Neural crest cell (in vitro differentiated cells): ENCODE measurements at places on chromosomes 2 and 18. TPM values are rescaled to one million over a fixed set of nuclear protein-coding genes. Genes with fewer than 3 reads are reported as not detected.

The PARD6G gene
- total RNA-seq, result 28.0 and 28.3 TPM in 2 replicates

DNA sequence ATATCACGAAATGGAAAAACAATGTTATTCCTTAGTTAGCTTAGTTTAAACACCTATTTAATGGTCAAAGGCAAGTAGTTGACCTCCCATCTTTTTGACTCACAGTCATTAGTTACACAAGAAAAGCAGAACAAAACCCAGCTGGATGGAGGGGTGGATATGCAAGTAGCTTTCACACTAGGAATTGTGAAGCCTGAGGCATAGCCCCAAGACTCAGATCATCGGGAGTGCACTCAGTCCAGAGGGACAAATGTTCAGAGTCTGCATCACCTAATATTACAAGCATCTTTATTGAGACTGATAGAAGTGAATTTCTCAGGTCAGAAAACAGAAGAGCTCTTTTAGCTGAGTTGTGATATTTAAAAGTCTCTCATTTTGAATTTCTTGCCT is 15.5 kb upstream of the CPS1 start:
- peaks cover 10% of the 10 kb centered on the region for H3K4me1 ChIP-seq
- H3K27me3 ChIP-seq, result no peaks in the 10 kb centered on the region
- no peak overlapping the region for H3K4me3 ChIP-seq
- no peak overlapping the region for H3K27ac ChIP-seq

GRCh38 chr2:238731961-238732360 is 115.9 kb upstream of the TWIST2 start:
- no peaks in the 10 kb centered on the region for H3K27me3 ChIP-seq
- H3K36me3 ChIP-seq, result no peaks in the 10 kb centered on the region
- peaks cover 11% of the 10 kb centered on the region for H3K4me1 ChIP-seq
- H3K27ac ChIP-seq, result no peak overlapping the region
- H3K4me3 ChIP-seq, result no peak overlapping the region
- DNase-seq, result no peak

GRCh38 chr18:13796515-13796914 is 27.4 kb upstream of the MC5R start:
- no peak for DNase-seq
- peaks cover 52% of the 10 kb centered on the region for H3K27me3 ChIP-seq
- no peaks in the 10 kb centered on the region for H3K36me3 ChIP-seq
- H3K4me1 ChIP-seq, result peaks cover 8% of the 10 kb centered on the region
- no peak overlapping the region for H3K27ac ChIP-seq
- H3K4me3 ChIP-seq, result no peak overlapping the region
